ENCODE measurements at places on chromosomes 3 and 15. TPM values are rescaled to one million over a fixed set of nuclear protein-coding genes. Genes with fewer than 3 reads are reported as not detected.

FAM81A gene
- 13.1 TPM for total RNA-seq

TLR9 gene
- not detected for total RNA-seq

PLA2G4B gene
- total RNA-seq: 2.1 TPM

FBXL2 gene
- total RNA-seq: 7.2 TPM

POC1A gene
- total RNA-seq: 15.8 TPM

NLGN1 gene
- not detected for total RNA-seq

MST1R gene
- total RNA-seq: 5.3 TPM

CPN2 gene
- total RNA-seq: not detected
